Fibroblast of mammary gland (primary cell): ENCODE measurements at places on chromosomes 7 and 10.

- DNase-seq: no peak
Observed at GRCh38 chr7:101671371-101672356, 42.6 kb upstream of the MYL10 start.

DNA sequence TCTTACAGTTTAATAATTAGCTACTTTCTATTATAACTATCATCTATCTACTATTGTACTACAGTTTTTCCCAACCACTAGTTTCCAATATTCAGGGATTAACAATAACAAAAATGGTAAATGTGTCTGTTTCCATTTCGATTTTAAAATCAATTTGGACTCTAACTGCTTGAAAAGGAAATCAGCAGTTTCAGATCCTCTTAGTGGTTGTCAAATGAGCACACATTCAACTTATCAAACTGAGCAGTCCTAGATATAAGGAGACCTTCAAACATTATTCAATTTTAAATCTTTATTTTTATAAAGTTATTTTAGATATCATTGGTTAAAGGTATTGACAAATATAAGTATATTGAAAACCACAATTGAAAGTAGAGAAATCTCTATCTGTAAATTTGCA is 46.8 kb upstream of the CD36 start:
- no peak for DNase-seq

DNA sequence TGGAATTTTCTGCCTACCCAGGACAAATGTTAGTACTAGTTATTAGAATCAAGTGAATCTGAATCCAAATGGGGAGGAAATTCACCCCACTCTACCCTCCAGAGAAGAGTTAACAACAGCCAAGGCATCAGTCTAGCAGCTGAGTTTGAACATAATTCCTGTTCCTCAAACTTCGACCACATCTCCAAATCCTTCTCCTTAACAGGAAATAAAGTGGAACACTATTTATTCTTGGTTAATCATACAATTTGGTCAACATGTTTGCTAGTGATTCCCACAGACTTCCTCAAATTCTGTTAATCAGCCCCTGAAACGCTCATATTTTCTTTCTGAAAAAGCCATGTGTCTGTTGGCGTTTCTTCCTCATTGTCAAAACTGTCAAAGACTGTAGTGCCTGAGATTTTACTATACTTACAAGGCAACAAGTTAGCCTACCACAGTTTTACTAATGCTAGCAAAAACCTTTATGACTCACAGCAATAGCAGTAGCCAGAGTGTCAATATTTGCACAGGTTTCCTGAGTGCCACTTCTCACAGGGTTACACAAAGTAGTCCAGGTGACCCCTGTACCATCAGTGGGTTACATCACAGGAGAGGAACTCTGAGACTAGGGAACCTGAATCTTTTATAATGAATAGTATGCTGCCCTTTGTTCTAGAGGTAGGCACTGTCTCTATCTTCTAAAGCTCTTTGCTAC is 202.9 kb downstream of the GRM3 start:
- no peak for DNase-seq

- no peak for DNase-seq
Observed at GRCh38 chr10:3980144-3980543, 195.1 kb upstream of the KLF6 start.

DNA sequence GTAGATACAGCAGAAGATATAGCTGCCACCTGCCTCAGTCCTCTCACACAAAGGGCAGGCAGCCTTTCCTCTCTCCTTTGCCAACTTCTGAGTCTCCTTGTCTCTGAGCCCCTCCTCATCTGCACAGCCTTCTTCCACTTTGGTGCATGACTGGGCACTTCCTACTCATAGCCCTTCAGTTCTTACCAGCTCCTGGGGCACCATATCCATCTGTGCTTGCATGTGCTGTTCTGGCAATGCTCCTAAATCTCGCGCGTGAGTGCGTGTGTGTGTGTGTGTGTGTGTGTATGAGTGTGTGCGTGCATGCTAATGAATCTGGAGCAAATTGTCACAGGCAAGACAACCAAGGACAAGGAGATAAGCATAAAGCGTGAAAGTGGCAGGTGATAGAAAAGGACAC is 1271.6 kb upstream of the SORCS1 start:
- no peak for DNase-seq

DNA sequence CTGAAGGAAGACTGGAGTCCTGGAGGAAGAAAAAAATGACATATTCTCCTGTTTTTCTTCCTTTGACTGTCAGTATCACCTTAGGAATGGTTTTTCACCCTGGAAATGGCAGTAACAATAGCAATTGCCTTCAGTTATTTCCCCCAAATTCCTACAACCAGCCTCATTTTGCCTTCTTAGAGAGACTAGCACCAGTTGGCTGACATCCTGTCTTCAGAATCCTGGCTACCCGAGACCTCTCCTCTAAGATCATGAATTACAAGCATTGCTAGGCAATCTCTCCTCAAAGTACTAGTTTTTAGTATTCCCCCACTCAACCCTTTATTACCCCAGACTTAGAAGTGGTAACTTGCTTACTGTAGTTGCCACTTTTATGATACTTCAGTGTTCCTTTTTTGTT is 53.4 kb downstream of the TAS2R16 start:
- no peak for DNase-seq

GRCh38 chr7:41428381-41428780 is 274.5 kb downstream of the INHBA start:
- DNase-seq: no peak

- DNase-seq: peak; percentile 93
Observed at GRCh38 chr10:117663750-117664149, 121.2 kb downstream of the EMX2 start.

- no peak for DNase-seq
Observed at GRCh38 chr10:123999261-123999660, 94.1 kb downstream of the CHST15 start.

- DNase-seq: peak; percentile 48
Observed at GRCh38 chr10:90751107-90751997, 106.5 kb downstream of the HTR7 start.
